ENCODE measurements at places on chromosomes 13 and 19.

GRCh38 chr19:32767951-32768679, 48.5 kb downstream of the TDRD12 start:
- no peak for DNase-seq

- DNase-seq = no peak
These were observed 2841.1 kb upstream of the PCDH20 start for GRCh38 chr13:64256751-64257150.

DNA sequence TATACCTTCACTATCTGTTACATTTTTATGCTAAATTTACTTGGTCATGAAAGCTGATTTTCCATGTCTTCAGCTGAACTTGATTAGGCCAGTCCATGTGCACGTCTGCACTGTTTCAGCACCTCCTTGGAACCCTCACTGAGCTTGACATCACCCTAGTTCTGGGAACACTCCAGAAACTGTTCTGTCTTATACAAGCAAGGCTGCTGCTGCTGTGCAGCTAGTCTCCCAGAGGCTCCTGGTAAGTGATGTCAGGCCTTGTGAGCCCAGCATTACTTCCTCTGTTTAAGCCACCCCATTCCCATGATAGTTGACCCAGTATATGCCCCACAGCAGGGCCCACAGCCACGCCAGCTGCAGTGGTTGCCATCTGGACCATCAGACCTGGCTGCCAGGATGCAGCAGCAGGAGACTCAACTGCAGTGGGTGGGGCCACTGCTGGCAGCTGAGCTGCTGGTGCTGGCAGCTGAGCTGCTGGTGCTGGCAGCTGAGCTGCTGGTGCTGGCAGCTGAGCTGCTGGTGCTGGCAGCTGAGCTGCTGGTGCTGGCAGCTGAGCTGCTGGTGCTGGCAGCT, 90.5 kb upstream of the AKAP11 start:
- no peak for DNase-seq

DNA sequence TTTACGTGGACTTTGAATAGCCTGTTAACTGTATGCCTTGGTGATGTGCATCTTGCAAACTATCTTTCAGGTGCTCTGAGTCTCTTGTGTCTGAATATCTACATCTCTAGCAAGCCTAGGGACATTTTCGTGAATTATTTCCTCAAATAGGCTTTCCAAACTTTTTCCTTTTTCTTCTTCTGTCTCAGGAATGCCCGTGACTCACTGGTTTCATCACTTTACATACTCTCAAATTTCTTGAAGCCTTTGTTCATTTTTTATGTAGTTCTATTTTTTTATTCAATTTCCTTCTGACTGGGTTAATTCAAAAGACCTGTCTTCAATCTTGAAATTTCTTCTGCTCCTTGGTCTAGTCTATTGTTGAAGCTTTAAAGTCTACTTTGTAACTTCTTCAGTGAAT, 332.2 kb downstream of the OXGR1 start:
- no peak for DNase-seq

GRCh38 chr13:98500963-98501421, 75.9 kb downstream of the STK24 start:
- no peak for DNase-seq

DNA sequence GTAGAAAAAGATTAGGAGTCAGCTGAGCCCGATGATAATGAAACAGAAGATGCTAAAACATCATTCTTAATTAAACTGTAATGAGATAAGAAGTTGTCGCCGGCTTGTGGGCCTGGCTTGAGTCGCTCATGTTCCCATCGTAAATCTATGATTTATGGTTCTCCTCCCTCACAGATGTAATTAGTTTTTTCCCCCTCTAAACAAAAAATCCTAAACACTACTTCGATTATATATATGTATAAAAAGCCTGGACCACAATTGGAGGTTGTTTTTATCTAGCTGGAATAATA, 151.3 kb downstream of the PTPRS start:
- no peak for DNase-seq

DNA sequence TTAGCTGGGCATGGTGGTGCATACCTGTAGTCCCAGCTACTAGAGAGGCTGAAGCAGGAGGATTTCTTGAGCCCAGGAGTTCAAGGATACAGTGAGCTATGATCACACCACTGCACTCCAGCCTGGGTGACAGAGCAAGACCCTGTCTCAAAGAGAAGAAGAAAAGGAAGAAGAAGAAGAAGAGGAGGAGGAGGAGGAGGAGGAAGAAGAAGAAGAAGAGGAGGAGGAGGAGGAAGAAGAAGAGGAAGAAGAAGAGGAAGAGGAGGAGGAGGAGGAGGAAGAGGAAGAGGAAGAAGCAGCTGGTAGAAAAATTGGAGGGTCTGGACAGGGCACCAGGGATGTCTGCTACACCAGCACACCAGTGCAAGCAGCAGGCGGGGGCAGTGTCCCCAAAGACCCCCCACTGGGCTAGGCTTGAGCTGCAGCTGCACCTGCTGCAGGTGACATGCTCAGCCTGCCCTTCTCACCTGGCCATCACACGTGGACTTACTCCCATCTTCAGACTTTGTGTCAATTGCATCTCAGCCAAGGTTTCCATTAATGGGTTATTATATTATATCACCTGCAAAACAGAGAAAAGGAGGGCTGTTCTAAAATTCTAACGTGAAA, 180.9 kb upstream of the ZNF507 start:
- DNase-seq = no peak

- no peak for DNase-seq
These were observed 140.6 kb downstream of the IRS2 start for GRCh38 chr13:109645831-109646230.

DNA sequence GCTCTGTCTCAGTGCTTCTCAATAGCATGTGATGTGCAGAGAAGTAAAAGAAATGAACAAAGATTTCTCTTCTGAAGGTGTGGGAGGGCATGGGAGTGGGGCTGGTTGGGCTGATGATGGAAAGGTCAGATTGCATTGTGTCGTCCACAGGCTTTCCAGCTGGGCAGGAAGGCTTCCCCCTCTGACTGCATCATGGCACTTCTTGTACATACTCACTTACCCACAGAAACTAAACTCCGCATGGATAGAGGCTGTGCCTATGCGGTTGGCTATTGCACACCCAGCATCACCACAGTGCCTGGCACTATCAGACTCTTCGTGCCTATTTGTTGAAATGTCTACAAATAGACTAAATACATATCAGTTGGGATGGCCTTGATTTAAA, 24.4 kb upstream of the TNFSF11 start:
- no peak for DNase-seq

DNA sequence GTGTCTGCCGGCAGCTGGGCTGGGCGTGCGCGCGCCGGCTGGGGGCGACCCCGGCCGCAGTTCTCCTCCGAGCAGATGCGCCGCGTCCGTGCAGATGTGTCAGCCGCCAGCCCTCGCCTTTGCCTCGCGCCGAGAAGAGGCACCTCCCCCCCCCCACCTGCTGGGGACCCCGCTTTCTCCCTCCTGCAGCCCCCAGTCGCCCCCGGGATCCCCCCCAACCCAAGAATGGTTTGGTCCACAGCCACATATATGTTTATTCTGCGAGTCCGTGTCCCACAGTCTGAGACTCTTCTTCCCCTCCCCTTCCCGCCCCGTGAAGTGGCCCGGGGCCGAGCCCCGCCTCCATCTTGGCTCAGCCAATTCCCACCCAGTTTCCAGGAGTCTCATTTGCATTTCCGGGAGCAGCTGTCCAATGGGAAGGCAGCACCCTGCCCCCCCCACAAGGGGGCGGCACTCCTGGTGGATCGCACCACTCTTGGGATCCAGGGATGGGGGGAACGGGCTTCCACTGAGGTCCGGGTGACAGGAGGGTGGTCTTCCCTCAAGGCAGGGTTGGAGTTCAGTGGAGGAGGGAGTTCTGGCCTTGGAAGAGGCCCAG, 8.6 kb downstream of the ISOC2 start:
- peak; percentile 94 for DNase-seq

GRCh38 chr13:39825886-39826285, 170.4 kb downstream of the COG6 start:
- DNase-seq = no peak

DNA sequence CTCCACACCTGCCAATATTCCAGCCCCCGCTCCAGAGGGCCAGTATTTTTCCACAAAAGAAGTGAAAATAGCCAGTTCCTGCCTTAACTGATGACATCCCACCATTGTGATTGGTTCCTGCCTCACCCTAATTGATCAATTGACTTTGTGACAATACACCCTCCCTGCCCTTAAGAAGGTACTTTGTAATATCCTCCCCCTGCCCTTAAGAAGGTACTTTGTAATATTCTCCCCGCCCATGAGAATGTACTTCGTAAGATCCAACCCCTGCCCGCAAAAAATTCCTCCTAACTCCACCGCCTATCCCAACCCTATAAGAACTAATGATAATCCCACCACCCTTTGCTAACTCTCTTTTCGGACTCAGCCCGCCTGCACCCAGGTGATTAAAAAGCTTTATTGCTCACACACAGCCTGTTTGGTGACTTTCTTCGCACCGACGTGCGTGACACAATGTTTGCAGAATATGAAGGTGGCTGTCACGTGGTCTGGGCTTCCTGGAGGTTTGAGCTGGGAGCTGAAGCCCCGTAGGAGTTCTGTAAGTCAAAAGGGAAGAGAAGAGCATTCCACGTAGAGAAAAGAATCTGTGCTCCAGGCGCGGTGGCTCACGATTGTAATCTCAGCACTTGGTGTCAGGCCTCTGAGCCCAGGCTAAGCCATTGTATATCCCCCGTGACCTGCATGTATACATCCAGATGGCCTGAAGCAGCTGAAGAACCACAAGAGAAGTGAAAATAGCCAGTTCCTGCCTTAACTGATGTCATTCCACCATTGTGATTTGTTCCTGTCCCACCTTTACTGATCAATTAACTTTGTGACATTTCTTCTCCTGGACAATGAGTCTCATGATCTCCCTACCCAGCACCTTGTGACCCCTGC, 6.2 kb upstream of the FUT3 start:
- no peak for DNase-seq

DNA sequence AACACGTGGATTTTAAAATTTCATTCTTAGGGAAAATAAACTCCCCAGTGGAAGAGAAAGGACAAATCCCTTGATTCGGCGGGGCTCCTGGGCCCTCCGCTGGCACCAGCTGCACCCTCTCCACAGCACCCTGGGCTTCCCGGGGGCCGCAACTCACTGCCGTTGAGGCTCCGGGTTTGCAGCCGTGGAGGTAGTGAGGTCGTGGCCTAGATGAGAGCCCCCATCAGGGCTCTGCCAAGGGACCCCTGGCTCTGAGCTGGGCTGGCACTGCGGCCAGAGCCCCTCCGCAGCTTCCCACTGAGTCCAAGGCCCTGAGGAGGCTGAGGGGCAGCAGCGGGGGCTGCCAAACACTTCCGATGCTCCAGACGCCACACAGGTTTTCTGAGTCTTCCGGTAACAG, 133.7 kb upstream of the MCF2L start:
- no peak for DNase-seq

DNA sequence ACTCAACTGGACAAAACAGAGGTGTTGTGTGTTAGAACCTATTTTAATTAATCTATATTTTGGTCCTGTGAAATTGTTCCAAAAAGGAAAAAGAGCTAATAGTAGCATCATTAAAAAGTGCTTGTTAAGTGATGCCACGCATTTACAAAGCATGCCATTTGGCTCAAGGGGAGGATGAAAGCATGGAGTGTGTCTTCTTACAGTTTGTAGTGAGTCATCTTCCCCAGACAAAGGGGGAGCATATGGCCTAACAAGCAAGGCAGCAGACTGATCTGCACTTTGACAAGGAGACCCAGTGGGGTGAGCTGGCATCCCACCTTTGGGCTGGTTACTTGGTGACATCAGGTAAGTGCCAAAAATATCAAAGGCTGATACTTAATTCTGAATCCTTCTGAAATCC, 297.0 kb downstream of the FGF9 start:
- DNase-seq = no peak

DNA sequence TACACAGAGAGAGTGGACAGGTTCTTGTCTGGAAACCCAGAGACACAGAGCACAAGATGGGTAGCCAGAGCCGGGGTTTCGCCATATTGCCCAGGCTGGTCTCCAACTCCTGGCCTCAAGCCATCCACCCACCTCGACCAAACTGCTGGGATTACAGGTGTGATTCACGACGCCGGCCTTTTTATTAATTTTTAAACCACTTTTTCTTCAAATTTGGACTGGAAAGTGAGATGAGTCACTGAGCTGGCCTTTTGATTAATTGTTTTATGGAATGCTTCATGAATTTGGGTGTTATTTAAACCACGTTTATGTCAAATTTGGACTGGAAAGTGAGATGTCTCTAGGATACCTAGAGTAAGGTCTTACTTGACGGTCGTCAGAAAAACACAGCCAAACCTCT, 12.1 kb upstream of the IGFL1 start:
- no peak for DNase-seq

- no peak for DNase-seq
These were observed 16.1 kb downstream of the LSM14A start for GRCh38 chr19:34188408-34188807.

DNA sequence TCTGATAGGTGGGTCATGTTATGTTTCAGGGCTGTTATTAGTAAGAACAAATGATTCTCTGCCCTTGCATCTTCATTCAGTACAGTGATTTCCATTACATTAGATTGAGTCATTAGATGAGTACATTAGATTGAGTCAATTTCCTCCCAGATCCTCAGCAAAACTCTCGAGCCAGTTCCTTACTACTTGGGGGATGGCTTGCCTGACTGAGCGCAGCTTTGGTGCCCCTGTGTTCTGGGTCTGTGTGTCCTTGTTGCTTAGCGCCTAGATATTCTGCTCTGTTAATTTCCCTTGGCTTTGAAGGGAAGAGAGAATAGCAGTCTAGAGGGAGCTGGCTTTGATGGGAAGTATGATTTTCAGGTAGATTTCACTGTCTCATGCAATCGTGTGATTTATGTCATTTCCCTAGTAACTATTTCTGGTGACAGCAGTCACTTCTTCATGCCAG, 19.1 kb upstream of the SCEL start:
- no peak for DNase-seq

- DNase-seq = no peak
These were observed 3.1 kb downstream of the AKAP11 start for GRCh38 chr13:42275098-42275471.

DNA sequence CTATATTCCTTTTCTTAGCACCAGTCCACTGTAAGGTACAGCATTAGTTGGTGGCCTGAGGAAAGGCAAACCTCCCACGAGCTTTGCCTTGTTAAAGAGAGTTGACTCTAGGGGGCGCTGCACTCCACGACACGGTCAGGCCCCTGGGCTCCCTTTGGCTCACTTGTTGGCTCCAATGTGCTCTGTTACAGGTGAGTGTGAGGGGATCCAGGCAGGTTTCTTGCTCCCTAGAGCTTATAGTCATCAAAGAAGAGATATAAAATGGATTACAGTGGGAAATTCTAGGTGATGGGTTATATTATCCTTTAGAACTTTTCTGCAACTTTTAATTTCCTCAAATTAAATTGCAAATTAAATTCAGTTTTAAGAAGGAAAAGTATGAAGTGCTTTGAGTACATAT, 3.7 kb downstream of the WDR87 start:
- DNase-seq = peak; percentile 89

- DNase-seq = no peak
These were observed 368.3 kb downstream of the IRS2 start for GRCh38 chr13:109418111-109418510.

DNA sequence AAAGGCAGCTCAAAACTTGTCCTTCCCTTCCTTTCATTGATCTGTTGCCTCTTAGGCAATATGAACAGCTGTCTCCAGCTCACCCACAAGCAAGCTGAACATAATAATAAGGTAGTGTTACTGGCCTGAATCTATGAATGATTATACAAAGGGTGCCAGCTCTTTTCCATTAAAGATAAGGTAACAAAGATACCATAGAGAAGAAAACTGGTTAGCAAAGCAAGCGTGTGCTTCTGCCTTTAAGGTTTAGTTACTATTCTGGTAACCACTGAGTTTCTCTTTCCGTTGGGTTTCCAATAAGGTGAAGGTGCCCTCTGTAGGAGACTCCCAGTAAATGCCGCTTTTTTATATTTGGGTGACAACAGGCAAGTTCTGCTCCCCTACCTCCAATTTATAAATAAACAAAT, 12.1 kb upstream of the DACH1 start:
- DNase-seq = peak; percentile 51

- DNase-seq = no peak
These were observed 63.3 kb downstream of the MBNL2 start for GRCh38 chr13:97285221-97285955.

All from ELF-1 (cell line).